Activated T-cell treated with anti-CD3 and anti-CD28 coated beads, Interleukin-2, amount 50 U/mL, for 72 hours (primary cell): ENCODE measurements at places on chromosomes 4 and X.

DNA sequence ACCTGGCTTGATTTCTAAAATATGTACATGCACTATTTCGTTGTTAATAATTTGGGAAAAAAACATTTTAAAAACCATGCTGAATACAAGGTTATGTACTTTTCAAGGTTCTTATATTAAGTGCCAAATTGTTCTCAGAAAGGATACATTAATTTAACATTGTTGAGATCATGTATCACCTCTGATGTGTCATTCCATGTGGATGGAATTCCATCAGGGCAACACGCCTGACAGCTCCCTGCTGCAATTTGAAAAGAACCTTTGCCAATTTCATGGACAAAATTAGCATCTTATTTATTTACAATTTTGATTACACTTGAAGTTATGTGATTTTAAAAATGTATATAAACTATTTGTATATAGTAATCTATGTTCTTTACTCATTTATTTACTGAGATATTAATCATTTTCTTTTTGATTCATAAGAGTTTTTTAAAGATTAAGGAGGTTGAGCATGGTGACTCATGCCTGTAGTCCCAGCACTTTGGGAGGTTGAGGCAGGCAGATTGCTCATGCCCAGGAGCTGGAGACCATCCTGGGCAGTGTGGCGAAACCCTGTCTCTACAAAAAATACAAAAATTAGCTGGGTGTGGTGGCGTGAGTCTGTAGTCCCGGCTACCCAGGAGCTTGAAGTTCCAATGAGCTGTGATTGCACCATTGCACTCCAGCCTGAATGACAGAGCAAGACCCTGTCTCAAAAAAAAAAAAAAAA lies 142.8 kb downstream of the ENPP6 start:
- no peak for DNase-seq

GRCh38 chr4:134202166-134202956 lies 772 bp upstream of the PABPC4L start:
- no peak for DNase-seq

DNA sequence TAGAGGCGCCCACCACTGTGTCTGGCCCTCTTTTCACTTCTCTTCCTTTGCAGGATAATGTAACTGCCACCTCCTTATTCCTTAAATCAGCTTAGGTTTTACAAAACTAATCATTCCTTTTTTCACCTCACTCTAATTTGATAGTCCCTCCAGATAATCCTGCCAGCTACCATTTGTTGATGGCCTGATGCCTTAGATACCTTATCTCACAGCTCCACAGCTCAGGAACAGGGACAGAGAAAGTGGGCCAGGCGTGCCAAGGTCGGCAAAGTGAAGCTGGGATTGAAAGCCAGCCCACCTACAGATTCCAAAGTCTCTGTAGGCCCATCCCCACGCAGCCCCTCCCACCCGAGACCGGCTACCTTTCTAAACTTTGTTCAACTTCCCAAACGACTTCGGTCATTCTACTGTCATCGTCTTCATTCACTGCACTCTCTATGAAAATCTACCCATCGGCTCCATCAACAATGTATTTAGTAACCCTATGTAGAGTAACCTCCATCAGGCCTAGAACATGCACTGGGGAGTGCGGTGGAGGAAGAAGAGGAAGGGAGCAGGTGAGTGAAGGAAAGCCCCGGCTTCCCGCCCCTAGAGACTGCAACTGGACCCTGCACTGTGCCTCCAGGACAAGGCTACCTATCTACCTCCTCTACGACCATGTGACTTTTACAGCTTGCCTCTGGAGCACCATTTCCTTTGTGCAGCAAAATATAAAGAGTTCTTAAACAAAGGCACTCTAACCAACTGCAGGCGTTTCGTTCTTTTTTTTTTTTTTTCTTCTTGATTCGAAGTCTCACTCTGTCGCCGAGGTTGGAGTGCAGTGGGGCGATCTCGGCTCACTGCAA lies 1.5 kb downstream of the CASP6 start:
- DNase-seq: peak; percentile 6

- no peak for DNase-seq
Observed at GRCh38 chr4:119832776-119833175, 204.2 kb upstream of the PDE5A start.

DNA sequence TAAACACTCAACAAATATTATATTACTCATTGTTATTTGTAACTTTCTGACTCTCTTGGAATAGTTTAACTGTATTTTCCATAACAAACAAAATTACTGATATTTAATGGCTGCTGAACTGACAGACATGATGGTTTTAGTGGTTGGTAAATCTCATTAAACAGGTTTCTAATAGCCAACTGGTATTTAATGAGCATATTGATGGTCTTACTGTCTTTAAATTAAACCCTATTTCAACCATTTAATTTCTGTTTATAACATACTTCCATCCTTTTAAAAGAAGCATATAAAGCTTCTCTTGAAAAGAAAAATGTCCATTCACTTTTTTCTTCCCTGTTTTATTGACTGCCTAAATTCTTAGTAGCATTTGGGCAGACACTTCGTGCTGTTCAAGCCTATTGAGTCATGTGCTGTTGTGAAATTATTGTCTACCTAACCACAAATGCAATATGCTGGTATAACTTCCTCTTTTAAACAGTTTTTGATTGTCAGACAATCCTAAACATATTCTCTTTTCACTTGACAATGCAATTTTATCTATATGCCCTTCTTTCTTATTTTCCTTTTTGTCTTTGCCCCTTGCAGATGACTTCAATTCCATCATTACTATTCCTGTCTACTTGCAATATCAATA lies 163.9 kb upstream of the SLC7A11 start:
- no peak for DNase-seq
